ENCODE measurements at places on chromosomes 7 and 10. TPM values are rescaled to one million over a fixed set of nuclear protein-coding genes. Genes with fewer than 3 reads are reported as not detected.

WEE2 gene
- polyA plus RNA-seq: not detected

C7orf33 gene
- polyA plus RNA-seq: not detected

FGFR2 gene
- not detected for polyA plus RNA-seq

CDK1 gene
- polyA plus RNA-seq: 0.46 TPM

WNT16 gene
- 5.9 TPM for polyA plus RNA-seq

ZNF503 gene
- not detected for polyA plus RNA-seq

PIP gene
- not detected for polyA plus RNA-seq

ADCY1 gene
- 0.18 TPM for polyA plus RNA-seq

LEP gene
- not detected for polyA plus RNA-seq

ACSM6 gene
- not detected for polyA plus RNA-seq

NPC1L1 gene
- not detected for polyA plus RNA-seq

HOXA4 gene
- polyA plus RNA-seq: not detected

MYO1G gene
- polyA plus RNA-seq: 167 TPM

PRKG1 gene
- 0.36 TPM for polyA plus RNA-seq

ARHGEF5 gene
- polyA plus RNA-seq: 1.4 TPM

NXPH1 gene
- polyA plus RNA-seq: not detected

NUB1 gene
- polyA plus RNA-seq: 82.8 TPM

STEAP2 gene
- not detected for polyA plus RNA-seq

HDAC9 gene
- polyA plus RNA-seq: 81.2 TPM

AGAP6 gene
- polyA plus RNA-seq: 2.8 TPM

UNCX gene
- polyA plus RNA-seq: not detected

TMEM270 gene
- not detected for polyA plus RNA-seq

TMEM184A gene
- polyA plus RNA-seq: 0.08 TPM

CTTNBP2 gene
- polyA plus RNA-seq: not detected

MRPL32 gene
- 44.2 TPM for polyA plus RNA-seq

GPR146 gene
- 2.6 TPM for polyA plus RNA-seq

SHH gene
- polyA plus RNA-seq: not detected

MKX gene
- not detected for polyA plus RNA-seq

DOCK4 gene
- polyA plus RNA-seq: not detected

CABCOCO1 gene
- polyA plus RNA-seq: not detected

OR2A7 gene
- 1.1 TPM for polyA plus RNA-seq

SUGCT gene
- 1.3 TPM for polyA plus RNA-seq

LFNG gene
- 1.7 TPM for polyA plus RNA-seq

CALHM3 gene
- not detected for polyA plus RNA-seq

TCAF2 gene
- polyA plus RNA-seq: 2.4 TPM

SPACDR gene
- polyA plus RNA-seq: 0.78 TPM

SPDYE2 gene
- 1.2 TPM for polyA plus RNA-seq

CALML5 gene
- polyA plus RNA-seq: not detected
